ENCODE measurements at places on chromosomes 2 and 18. TPM values are rescaled to one million over a fixed set of nuclear protein-coding genes. Genes with fewer than 3 reads are reported as not detected.
A peak's percentile ranks its signal among the peaks of the same experiment; 100 is the strongest.

The CCL20 gene
- total RNA-seq: 18.0 TPM

DNA sequence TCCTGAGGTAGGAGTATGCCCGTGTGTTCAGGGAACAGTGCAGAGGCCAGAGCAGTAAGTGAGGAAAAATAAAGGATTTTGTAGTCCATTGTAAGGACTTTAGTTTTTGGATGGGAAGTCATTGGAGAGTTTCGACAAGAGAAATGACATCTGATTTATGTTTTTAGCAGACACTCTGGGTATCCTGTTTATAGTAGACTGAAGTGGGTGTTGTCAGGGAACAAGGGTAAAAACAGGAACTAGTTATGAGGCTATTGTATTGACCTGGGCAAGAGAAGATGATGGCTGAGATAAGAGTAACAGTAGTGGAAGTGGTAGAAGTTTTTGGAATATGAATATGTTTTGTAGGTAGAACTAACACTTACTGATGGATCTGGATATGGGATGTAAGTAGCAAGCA is 59.8 kb downstream of the GTF2A1L start:
- no peak overlapping the region for H3K27ac ChIP-seq
- H3K36me3 ChIP-seq: no peaks in the 10 kb centered on the region
- H3K4me3 ChIP-seq: no peak overlapping the region
- no peaks in the 10 kb centered on the region for H3K27me3 ChIP-seq
- DNase-seq: no peak

DNA sequence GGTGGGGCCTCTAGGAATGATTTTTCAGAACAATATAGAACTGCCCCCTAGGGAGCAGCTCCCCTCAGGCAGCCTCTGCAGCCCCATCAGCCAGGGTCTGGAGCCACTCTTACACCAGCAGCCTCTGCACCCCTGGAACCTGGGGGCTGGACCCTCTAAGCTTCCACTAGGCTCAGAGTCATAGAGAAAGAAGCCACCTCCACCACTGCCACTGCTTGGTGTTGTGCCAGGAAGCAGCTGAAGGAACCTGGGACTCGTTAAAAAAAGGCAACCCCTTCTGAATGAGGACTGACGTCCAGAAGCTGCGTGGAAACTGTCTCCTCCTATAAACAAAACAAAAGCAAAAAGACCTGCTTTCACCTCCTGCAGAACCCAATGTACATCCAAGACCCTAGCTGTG is 98.1 kb upstream of the HS6ST1 start:
- H3K4me3 ChIP-seq: no peak overlapping the region
- no peak overlapping the region for H3K27ac ChIP-seq
- no peaks in the 10 kb centered on the region for H3K27me3 ChIP-seq
- H3K4me1 ChIP-seq: no peaks in the 10 kb centered on the region
- no peaks in the 10 kb centered on the region for H3K36me3 ChIP-seq

GRCh38 chr2:144414324-144414845 is 105.5 kb downstream of the ZEB2 start:
- no peak overlapping the region for H3K4me3 ChIP-seq
- peaks cover 5% of the 10 kb centered on the region for H3K36me3 ChIP-seq
- H3K27ac ChIP-seq: peak overlapping the region; percentile 76
- H3K4me1 ChIP-seq: peaks cover 21% of the 10 kb centered on the region
- H3K27me3 ChIP-seq: no peaks in the 10 kb centered on the region

DNA sequence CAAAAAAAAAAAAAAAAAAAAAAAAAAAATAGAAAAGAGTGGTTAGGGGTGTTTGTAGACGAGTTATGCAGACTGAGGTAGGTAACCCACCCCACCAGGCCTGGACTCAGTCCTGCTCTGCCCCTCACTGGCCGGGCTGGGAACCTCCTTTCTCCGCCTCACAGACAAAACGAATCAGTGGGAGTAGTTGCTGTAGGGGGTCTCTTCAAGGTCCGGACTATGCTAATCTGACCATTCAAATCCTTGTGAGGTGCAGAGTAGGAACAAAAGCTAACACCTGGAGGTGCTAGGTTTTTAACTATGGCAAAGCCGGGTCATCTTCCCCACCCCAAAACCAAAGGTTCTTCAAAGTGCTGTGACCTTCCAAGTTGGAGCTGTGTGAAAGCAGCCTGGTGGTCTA is 223.7 kb downstream of the SLC4A3 start:
- H3K36me3 ChIP-seq: peaks cover 6% of the 10 kb centered on the region
- H3K4me3 ChIP-seq: no peak overlapping the region
- H3K27ac ChIP-seq: peak overlapping the region; percentile 13
- peaks cover 13% of the 10 kb centered on the region for H3K4me1 ChIP-seq

DNA sequence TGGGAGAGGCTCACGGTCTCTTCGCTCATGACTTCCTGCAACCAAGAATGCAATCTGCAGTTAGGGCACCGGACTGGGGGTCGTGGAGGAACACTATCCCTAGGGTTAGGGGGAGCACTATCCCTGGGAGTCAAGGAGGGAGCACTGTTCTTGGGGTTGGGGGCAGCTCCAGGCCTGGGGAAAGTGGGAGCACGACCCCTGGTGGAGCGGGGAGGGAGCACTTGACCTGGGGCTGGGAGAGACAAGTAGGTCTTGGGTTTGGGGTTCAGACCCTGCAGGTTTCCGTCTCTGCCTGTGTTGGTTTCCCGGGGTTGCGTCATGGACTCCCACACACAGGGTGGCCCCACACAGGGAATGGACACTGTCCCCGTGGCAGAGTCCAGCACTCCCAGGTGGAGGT is 133.6 kb downstream of the TPO start:
- H3K4me1 ChIP-seq: peaks cover 7% of the 10 kb centered on the region
- H3K27me3 ChIP-seq: no peaks in the 10 kb centered on the region
- DNase-seq: no peak
- no peak overlapping the region for H3K4me3 ChIP-seq
- H3K36me3 ChIP-seq: no peaks in the 10 kb centered on the region
